ENCODE measurements at places on chromosomes 1 and 21. TPM values are rescaled to one million over a fixed set of nuclear protein-coding genes. Genes with fewer than 3 reads are reported as not detected.

DNA sequence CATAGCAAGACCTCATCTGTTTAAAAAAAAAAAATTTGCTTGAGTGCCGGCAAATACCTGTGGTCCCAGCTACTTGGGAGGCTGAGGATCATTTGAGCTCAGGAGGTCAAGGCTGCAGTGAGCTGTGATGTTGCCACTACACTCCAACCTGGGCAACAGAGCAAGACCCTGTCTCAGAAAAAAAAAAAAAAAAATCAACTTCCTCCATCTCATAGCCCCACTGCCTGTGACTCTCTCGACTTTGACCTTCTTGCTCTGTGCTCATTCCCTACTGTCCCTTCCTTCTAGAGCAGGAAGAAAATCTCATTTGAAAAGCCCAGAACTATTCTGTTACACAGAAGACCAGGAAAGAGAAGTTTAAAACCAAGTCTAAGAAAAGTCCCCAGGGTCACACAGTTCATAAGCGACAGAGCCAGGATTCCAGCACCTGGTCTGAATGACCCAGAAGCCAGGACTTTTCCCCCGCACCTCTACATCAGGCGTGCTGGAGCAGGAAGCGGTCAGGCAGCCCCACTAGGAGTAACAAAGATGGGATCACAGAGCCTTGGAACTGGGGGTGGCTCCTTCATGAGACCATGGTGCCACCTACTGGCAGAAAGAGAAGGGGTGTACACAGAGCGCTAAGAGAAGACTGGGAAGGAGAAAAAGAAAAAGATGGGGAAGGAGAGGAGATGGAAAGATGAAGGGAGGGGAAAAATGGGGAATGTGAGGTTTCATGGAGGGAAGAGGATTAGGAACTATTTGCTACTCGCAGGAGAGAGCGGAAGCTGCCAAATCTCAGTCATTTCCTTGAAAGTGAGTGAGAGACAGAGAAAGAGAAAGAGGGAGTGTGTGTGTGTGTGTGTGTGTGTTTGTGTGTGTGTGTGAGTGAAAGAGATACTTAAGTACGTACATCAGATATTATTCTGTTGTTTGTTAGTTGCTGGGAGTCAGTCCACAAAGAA lies 3.1 kb upstream of the P3R3URF start:
- DNase-seq: no peak

DNA sequence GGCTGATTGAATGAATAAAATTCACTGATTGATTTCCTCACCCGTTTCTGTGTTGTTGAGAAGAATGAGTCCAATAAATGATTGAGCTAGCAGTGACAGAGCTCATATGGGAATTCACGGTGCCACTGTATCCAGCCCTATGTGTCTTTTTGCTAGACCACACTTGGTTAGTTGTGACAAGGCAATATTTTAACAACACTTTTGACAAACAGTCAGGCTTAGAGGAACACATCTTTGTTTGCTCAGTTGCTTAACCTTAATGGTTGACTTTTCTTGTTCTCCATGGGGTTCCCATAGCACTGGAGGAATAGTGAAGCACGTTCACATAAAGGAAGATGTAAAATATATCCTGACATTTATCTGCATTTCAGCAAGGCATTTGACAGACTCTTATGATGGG lies 273.9 kb upstream of the DEPDC1 start:
- no peak for DNase-seq

DNA sequence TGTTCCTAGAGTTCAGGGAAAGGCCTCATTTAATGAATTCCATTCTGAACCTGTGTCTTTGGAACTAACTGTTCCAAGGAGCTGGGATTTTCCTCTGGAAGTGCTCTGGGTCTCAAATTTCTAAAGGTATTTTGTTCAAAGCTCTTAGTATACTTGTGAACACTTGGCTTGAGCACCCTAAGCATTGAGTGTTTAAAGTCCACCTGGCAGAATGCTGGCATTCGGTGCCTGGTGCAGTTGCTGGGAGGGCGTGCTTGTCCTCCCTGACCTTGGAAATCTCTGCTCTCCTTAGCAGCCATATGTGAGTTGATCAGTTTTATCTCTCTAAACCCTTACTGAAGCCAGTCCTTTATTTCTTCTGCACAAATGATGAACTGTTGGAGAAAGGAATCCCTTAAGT lies 3.0 kb downstream of the MTARC2 start:
- DNase-seq: no peak

Gene RNF223
- not detected for total RNA-seq

Gene GLRX2
- total RNA-seq: 27.6 TPM
